ENCODE measurements at places on chromosomes 1 and 21. TPM values are rescaled to one million over a fixed set of nuclear protein-coding genes. Genes with fewer than 3 reads are reported as not detected.

GRCh38 chr1:100152271-100152670 is 19.3 kb downstream of the TRMT13 start:
- no peak for DNase-seq

DNA sequence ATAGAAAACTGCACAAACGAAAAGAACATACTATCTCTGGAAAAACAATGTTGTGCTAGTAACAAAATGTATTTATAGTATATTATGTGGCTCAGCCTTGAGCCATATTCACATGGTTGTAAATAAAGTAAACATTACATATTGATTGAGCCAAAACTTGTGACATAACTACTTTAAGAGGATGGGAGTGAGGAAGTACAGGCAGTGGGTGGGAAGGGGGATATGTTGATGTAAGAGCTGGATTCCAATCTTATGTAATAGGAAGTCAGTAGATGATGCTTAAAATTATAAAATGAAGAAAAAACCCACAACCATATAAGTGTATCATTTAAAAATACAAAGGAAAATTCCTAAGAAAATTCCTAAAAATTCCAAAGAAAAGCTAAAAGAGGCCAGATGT is 42.7 kb downstream of the RHOU start:
- no peak for DNase-seq

Gene UTS2
- not detected for total RNA-seq

GRCh38 chr21:43956670-43957035 is 55.5 kb upstream of the TRAPPC10 start:
- DNase-seq, result no peak

- no peak for DNase-seq
Measured at GRCh38 chr1:66681686-66682085, 70.6 kb upstream of the DYNLT5 start.

DNA sequence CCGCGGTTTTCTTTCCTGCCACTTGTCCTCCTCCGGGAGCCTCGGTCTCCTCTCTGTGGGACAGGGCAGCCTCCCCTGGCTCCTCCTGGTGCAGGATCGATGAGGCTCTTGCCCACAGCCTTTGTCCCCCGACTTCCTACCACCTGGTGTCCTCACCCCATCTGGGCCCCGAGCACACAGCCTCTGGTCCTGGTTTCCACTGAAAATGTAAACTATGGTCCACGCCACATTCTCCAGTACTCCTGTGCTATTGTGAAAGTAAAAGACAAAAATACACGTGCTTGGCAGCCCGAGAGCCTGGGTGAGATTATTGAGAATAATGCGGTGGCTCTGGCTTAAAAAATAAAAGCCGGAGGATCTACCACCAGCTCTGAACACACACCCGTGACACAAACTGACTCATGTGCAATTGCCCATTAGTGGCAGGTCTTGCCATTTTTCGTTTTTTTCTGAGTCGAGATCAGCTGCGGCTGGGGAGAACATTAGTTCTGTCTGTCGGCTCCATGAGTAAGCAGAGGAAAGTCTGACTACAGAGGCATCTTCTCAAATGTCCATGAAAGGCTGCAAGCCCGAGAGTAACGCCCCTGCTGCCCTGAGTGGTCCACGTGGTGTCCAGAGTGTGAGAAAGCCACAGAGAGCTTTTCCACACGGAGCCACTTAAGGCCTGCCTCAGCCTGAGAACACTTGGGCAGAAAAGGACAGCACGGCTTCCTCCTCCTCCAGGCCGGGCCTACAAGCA is 5.7 kb upstream of the COL6A2 start:
- no peak for DNase-seq

Gene NIBAN1
- 6.9 TPM for total RNA-seq

Gene ABL2
- total RNA-seq, result 15.9 TPM

Gene SMPDL3B
- total RNA-seq, result 19.6 TPM

Gene GOLT1A
- 4.9 TPM for total RNA-seq

DNA sequence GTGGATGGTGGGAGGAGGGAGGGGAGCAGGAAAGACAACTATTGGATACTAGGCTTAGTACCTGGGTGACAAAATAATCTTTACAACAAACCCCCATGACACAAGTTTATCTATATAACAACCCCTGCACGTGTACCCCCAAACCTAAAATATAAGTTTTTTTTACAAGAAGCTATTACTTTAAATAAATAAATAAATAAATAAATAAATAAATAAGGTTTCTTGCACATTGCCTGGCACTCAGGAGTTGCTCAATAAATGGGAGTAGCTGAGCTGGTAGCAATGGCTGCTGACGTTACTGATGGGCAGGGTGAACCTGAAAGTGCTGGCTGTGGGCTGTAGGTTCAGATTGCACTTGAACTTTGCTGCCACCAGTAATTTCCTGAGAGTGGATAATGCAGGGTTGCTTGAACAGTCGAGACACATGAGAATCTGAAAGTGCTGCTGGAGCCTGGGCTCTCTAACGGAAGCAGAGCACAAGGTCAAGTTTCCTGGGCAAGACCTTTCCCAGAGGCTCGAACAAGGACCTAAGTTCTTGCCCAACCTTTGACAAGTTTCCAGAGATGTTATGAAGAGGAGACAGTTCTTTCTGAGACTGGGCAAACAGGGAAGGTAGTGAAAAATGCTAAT is 14.8 kb upstream of the KCNE2 start:
- no peak for DNase-seq

DNA sequence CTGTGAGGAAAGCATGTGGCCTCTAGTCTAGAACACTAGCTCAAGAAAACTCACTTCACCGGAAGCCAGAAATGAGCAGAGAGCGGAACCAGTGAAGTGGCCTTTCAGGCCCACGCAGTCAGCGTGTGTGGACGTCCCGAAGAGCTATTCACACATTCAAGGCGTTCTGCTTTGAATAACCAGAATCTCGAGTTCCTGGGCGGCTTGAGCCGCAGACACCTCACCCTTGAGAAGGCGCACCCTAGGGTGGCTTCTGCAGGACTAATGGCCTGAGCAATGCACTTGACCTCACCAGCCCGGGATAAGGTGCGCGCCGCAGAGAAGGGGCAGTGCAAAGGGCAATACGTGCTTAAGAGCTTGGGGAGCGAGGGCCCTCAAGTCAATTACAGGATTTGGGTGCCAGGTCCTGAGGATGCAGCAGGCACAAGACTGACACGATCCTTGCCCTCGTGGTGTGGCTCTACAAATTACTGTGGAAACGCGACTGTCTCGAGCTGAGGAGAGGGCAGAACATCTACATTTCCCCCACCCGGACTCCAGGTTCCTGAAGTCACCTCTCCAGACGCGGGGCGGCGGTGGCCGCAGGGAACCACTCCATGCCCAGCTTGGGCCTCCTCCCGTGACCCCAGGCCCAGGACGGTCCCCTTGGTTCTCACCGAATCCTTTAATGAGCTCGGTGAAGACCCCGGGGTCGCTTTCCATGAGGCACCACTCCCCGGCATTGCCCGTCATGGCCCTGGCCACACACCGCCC is 455 bp downstream of the UCHL5 start:
- peak; percentile 48 for DNase-seq

GRCh38 chr21:35021546-35021945 is 27.6 kb downstream of the RUNX1 start:
- DNase-seq, result no peak

DNA sequence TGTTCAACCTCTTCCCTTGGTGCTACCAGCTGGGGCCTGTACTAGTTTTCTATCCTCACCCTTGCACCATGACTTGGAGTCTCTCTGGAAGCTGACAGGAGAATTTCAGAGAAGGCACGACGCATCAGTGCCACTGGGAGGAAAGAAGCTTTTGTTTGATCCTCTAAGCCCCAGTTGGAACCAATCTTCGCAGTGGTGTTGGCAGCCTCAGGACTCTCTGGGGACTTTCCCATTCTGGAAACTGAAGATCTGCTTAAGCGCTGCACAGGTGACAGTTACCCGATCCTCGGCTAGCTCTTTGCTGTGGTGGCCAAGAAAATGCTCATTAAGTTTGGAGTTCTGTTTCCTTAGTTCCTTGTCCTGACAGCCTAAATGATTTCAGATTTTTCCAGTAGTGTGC is 222.3 kb downstream of the RHOU start:
- no peak for DNase-seq

DNA sequence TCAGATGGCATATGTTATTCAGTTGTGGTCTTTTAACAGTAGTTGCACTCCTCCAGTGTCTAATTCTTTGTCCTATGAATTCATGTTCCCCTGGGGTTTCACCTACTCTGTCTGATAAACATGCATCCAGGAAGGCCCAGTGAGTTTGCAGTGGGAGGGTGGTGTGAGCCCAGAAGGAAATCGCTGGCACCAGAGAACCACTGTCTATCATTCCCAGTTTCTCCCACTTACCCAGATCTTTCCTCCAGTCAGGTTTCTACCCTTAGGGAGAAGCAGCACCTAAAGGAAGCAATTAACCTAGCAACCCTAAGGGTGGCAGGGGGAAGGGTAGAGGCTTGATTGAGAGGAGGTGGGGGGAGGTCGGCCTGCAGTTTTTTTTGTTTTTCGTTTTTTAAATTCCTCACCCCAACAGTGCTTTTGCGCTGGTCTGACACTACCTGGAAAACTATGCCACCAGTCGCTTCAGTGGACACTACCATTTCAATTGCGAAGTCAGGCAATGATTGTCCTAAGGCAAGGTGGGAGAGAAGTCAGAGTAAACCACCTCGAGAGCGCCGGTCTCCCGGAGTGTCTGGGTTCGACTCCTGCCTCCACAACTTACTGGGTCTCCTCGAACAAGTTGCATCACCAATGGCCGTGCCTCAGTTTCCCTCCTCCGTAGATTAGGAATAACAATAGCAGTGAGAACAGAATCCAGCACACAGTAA is 766 bp upstream of the SLC44A3 start:
- DNase-seq, result no peak

GRCh38 chr1:101781201-101781831 is 215.4 kb downstream of the OLFM3 start:
- DNase-seq, result peak; percentile 6

DNA sequence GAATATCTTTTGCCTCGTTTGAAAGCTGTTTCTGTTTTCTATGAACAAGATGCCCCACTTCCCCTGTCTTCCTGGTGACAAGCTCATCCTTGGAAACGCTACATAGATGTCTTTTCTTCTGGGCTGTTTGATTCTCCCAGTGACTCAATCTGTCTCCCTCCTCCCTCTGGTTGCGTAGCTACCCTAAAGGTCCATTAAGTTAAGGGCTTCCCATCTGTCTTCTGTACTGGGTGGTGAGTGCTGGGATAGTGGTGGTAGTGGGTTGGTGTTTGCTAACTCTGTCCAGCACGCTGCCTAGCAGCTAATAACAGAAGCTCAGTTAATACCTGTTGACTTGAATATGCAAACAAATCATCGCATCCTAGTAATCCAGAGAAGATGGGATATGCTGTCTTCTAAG is 50.2 kb upstream of the GCLM start:
- DNase-seq, result no peak

GRCh38 chr1:16143566-16144324 is 12.1 kb downstream of the EPHA2 start:
- peak; percentile 96 for DNase-seq

Gene PLA2G2C
- not detected for total RNA-seq

DNA sequence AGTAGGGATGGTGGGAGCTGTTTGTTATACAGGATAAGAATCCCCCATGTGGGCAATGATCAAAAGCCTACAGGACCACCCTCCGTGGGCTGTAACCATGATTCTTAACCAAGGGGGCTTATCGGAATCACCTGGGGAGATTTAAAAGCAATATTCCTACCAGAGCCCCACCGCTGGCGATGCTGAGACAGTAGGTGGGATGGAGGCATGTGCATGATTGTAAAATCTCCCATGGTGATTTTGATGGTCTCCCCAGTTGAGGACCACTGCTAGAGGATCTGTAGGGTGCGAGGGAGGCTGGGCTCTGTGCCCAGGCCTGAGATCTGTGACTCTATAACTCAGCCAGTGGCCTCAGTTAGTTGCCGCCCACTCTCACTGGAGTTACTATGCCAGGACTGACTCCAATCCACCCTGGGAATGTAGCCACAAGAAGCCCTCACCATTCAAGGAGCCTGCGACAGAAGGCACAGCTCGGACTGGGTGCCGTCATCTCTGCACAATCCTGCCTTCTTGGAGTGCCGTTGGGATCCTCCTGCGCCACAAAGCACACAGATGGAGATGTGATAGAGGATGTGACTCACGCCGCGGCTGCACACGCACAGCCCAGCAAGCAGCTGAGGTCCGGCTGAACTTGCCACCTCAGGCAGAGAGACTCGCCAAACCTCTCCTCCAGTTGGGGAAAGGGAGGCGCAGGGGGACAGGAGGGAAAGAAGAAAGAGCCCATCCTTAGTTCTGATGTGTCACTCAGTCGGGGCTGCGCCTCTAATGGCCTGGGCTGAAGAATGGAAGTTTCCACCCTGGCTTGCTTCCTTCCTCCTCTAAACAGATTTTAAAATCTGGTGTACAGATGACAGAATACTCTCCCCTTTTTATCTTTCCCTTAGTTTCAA is 26.5 kb downstream of the AKNAD1 start:
- peak; percentile 95 for DNase-seq

GRCh38 chr1:88876573-88877365 is 14.6 kb downstream of the GTF2B start:
- DNase-seq, result no peak

Gene SPEN
- 26.7 TPM for total RNA-seq

Measured in PC-3 (cell line).